NB4 (cell line): ENCODE measurements at places on chromosomes 1 and 21.

- DNase-seq: no peak
Observed at GRCh38 chr1:7425229-7425628, 345.9 kb upstream of the VAMP3 start.

DNA sequence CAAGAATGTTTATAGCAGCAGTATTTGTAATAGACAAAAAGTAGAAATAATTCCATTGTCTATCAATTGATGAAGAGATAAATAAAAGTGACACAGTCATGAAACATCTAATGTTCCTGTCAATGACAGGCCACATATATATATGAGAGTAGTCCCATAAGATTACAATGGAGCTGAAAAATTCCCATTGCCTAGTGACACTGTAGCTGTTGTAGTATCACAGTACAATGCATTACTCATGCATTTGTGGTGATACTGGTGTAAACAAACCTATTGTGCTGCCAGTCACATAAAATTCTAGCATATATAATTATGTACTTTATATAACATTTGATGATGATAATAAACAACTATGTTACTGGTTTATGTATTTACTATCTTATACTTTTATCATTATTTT lies 141.9 kb upstream of the LYPLAL1 start:
- no peak for DNase-seq

DNA sequence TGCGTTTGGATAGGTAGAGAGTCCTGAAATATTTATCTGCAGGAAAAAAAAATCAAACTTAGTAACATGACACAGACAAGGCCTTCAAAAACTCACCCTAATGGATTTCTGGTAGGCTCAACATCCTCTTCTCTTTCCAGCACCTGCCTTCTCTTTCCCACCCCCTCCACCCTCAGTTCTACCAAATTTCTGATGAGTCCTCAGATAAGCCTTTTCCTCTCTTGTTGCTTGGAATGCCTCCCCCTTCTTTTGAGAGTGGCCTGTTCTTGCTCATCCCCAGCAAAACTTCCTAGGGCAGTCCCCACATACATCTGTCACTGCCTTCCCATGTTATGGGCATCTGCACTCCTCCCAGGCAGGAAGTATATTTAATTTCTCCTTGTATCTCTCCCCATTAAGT lies 7.6 kb upstream of the LBR start:
- no peak for DNase-seq

DNA sequence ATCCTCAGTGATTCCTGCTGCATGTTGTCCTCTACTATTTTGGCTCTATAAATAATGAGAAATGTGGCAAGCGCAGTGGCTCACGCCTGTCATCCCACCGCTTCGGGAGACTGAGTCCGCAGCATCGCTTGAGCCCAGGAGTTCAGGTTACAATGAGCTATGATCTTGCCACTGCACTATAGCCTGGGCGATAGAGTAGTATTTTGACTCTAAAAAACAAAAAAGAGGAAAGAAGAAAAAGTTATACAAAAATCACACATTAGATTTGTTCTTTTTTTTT lies 756 bp upstream of the SLC25A44 start:
- no peak for DNase-seq

DNA sequence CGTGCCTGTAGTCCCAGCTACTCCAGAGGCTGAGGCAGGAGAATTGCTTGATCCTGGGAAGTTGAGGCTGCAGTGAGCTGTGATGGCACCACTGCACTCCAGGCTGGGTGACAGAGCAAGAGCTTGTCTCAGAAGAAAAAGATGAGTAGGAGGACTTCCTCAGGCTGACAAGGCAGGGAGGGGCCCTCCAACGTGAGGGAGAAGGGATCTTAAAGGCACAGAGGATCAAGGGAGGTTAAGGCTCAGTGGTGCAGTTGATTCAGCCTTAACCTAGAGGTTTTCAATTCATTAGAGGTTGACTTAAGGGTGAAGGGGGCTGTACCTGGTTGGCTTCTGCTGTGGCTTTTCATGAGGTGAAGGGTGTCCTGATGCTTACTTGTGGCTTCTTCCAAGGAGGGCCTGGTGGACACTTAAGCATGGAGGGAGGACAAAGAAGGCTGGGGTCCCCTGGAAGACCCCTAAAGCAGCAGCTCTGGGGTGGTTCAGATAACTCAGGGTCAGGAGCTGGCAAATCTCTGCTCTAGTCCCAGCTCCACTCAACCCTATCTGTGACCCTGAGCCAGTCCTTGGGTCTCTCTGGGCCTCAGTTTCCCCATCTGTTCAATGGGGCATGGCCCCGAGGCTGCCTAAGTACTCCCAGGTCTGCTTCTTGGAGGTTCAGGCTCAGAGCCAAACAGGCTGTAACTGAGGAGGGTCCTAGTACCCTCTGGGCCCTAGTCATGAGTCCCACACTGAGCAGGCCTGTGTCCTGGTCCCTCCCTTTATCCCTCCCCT lies 6.3 kb downstream of the EXTL1 start:
- peak; percentile 82 for DNase-seq

DNA sequence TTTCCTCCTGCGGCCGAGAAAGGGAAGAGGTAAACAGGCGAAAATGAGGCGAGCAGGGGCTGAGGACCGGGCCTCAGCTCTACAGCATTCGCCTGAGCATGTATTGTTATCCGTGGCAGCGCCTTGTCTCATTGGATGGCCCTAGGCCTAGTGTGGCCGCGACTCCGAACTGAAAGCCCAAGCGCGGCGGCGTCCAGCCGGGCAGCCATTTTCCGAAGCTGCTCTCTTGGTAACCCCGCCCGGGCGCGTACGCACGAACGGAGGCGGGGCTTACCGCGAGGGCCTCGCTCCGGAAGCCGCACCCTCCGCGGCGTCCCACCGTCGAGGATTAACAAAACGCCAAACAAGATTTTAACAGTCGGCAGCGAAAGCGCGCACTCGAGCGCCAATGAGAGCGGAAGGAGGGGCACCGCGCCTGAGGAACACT lies 797 bp upstream of the USP1 start:
- DNase-seq: peak; percentile 99

DNA sequence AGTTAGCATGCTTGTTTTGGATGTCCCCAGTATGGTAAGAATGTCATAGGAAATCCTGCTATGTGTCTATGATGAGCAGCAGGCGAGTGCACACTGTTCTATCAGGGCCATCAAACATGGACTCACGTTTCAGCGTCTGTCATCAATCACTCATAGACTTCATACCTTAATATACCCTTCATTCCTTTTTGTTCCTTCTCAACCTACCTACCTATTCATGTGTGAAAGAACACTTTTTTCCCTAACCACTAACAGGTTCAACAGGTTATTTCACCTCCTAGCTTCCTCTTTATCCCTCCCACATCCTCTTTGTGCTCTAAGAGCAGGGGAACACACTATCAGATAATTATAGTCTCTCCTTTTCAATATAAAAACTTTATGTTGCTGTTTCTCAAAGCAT lies 300.6 kb downstream of the TM2D1 start:
- DNase-seq: no peak

DNA sequence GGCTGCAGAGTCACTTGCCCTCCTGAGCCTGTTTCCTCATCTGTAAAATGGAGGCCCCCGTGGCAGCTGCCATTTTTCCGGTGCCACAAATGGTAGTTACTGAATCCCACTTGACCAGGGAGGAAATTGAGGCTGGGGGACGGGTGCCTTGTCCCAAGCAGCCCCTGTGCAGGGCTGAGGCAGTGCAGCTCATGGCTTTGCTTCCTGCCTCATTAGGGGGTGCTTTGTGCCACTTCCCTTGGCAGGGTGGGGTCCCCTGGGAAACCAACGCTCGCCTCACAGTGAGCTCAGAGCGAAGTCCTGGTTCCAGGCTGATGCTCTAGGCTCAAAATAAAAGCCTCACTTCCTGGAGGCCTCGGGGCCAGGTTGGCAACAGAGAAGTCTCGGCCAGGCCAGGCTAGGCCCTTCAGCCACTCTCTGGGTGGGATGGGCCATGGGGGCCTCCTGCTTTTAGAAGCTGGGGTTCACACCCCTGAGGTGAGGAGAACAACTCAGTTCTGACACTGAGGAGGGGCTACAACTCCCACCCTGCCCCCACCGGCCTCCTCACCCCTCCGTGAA lies 6.8 kb downstream of the LAPTM5 start:
- peak; percentile 57 for DNase-seq

DNA sequence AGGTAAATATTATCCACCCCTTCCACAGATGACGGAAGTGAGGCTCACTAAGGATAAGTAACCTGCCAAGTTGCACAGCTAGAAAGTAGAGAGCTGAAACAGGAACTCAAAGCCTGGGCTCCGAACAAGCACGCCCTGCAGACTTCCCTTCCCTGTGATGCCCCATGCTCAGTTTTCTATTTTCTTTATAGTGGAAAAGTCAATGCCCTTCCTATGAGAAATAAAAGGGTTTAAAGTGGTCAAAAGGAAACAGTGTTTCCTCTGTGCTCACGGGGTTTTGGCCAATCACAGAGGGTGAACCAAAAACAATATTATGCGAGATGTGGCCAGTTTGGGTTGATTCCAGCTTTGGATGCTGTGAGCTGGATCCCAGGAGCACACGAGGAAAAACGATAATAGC lies 44.5 kb downstream of the DDR2 start:
- DNase-seq: no peak

- no peak for DNase-seq
Observed at GRCh38 chr1:91889717-91890459, 3.9 kb upstream of the TGFBR3 start.

DNA sequence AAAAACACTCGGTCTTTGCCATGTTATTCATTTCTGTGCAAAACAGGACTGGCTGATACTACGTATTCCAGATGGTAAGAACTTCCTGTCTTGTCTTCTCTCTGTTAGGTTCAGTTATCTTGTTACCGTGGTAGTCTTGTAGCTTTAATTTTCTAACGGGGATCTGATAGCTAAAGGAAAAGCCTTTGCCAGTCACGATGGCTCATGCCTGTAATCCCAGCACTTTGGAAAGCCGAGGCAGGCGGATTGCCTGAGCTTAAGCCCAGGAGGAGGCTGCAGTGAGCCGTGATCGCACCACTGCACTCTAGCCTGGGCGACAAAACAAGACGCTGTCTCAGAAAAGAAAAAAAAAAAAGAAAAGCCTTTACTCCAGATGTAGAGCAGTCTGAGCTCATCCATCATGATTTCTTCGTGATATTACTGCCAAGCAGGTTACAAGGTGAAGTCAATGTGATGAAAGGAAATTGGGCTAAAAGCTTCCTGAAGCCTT lies 11.1 kb upstream of the MSTO1 start:
- no peak for DNase-seq

DNA sequence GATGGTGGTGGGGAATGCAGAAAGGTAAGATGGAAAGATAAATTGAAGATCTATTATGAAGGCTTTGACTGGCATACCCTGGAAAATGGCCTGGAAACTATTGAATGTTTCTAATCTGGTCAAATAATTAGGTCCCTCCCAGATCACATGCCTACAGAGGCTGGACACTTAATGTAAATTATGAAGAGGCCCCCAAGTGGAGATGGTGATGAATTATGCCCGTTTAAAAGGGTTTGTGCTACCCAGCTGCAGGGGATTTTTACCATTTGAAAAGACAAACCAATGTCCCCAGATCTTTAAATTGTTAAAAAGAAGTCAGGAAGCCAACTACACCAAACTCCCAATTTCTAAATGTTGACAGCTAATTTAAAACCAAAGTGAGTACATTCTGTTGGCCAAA lies 35.7 kb upstream of the FMN2 start:
- DNase-seq: no peak

- DNase-seq: no peak
Observed at GRCh38 chr1:55531644-55532043, 316.5 kb upstream of the USP24 start.

DNA sequence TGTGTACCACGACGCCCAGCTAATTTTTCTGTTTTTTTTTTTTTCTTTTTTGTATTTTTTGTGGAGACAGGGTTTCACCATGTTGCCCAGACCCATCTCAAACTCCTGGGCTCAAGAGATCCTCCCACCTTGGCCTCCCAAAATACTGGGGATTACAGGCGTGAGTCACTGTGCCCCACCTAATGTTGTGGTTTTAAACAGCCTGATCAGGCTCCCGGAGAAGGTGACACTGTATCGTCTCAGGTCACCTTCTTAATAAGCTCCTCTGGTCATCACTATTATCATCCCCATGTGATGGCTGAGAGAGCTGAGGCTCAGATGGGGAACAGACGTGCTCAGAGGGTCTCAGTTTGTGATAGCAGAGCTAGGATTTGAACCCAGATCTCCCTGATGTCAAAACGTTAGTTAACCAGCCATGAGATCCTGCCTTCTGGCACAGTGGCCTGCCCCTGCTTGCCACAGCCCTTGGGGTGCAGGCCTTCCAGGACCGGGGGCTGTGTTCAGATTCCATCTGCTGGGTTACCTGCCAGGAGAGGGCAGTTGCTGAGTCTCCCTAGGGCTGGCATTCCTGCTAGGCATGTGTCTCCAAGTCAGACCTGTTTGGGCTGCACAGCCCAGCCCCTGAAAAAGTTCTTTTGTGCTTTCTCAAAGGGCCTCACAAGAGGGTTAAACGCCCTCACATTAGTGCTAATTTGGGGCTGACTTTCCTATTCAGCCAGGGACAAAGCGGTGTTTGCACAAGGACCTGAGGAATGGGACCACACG lies 32.7 kb upstream of the GRHL3 start:
- DNase-seq: no peak

GRCh38 chr1:186760446-186760845 lies 68.3 kb upstream of the PLA2G4A start:
- DNase-seq: no peak

DNA sequence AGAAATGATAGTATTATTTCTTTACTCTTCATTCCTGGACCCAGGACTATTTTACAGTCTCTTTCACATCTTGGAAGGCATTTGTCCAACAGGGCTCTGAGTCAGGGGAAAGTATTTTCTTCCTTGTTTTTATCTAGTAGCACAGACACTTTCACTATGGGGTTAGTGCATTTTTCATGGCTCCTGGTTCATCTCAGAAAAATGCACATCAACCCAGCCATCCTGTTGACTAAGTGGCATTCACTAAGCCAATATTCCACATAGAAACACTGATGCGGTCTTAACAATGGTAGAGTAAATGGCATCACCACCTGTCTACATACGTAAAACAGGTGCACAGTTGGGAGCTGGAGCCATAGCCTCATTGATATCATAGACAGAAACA lies 87.4 kb upstream of the C1orf21 start:
- DNase-seq: no peak

GRCh38 chr1:85289207-85289847 lies 12.9 kb upstream of the BCL10 start:
- peak; percentile 73 for DNase-seq

DNA sequence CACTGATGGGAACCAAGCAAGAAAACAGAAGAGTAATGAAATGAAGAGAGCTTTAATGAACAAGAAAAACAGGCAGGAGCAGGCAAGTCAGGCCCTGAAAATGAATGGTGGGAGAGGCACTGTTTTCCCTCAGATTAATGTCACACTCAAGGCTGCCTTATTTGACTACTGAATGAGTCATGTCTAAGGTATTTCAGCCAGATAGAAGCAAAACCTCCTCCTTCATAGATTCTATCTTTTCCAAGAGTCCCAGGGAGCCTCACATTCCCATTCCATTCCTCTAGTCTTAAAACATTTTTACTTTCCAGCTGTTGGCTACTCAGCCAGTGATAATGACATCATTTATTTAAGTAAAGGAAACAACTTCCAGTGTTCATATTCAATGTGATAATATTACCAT lies 228.4 kb upstream of the NRIP1 start:
- no peak for DNase-seq

- peak; percentile 72 for DNase-seq
Observed at GRCh38 chr1:212699625-212700222, at the start of gene BATF3. TSS of gene BATF3 (minus strand) at chr1:212699840. CDS start at chr1:212699762, 78 bp downstream.
